Activated CD4-positive, CD25-positive, alpha-beta regulatory T cell treated with anti-CD3 and anti-CD28 coated beads, Interleukin-2, amount 50 U/mL, for 16 hours (primary cell): ENCODE measurements at places on chromosomes 16 and 17.

GRCh38 chr17:64226132-64226531, 36.9 kb downstream of the TEX2 start:
- no peak for DNase-seq

GRCh38 chr16:77219437-77219836, 20.2 kb downstream of the SYCE1L start:
- DNase-seq = no peak

GRCh38 chr16:67720236-67720635, 1.1 kb upstream of the GFOD2 start:
- no peak for DNase-seq

- no peak for DNase-seq
These were observed 57.7 kb downstream of the CDH11 start for GRCh38 chr16:65064131-65064530.

DNA sequence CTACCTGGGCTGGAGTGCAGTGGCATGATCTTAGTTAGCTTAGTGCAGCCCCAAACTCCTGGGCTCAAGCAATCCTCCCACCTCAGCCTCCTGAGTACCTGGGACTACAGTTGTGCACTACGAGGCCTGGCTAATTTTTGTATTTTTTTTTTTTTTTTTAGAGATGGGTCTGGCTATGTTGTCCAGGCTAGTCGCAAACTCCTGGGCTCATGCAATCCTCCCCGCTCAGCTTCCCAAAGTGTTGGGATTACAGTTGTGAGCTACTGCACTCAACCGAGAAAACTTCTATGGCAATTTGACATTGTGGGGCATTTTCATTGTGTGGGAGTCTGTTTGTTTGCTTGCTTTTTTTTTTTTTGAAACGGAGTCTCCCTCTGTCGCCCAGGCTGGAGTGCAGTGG, 30.0 kb downstream of the CRISPLD2 start:
- no peak for DNase-seq

DNA sequence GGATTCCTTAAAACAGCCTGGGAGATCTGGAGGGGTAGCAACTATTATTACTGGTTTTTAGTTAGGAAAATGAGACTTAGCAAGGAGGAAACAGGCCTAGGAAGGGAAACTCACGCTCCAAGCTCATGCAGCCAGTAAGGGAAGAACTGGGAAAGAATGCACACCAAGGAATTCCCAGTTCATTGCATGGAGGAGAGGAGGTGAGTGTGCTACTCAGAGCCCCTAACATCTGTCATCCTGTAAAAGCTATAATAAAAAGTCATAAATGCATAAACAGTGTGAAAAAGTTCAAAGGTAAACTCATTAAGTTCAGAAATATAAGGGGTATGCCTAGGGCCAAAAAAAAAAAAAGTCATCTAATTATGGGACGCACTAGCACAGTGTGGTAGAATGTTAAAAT, 25.9 kb downstream of the TMEM98 start:
- DNase-seq = no peak

- no peak for DNase-seq
These were observed 149.0 kb downstream of the CCDC182 start for GRCh38 chr17:57595947-57596695.

GRCh38 chr17:78383725-78384471, 5.4 kb downstream of the PGS1 start:
- peak; percentile 41 for DNase-seq

GRCh38 chr17:8822401-8823035, 23.4 kb upstream of the MFSD6L start:
- DNase-seq = no peak

GRCh38 chr16:85528528-85529387, 84.4 kb upstream of the GSE1 start:
- no peak for DNase-seq

DNA sequence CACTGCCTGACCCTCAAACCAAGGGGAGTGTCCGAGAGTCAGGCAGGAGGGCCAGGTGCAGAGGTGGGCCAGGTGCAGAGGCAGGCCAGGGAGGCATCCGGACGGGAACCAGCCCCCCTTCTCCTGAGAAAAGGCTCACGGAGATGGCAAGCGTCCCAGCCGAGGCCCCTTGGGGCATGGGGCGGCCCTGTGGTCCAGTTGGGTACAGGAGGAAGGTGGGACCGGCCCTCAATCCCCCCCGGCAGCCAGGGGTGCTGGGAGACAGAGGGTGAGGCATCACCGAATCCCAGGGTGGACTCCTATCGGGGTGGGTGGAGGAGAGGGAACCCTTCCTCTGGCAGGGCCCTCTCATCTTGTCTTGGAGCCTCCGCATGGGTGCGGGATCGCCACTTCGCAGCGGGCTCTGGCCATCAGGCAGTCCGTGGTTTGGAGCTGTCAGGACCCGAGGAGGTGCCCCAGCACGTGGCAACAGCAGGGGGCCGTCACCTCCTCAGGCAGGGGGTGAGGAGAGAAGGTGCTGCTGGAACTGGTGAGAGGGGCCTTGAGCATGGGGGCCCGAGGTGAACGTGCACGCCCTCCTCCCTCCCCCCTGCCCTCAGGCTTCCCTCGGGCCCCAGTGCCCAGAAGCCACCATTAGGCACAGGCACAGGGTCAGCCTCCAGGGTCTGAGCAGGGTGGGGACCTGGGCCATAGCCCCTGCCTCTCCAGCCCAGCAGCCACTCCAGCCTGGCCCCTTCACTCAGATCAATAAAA, 38.7 kb upstream of the SLC38A10 start:
- no peak for DNase-seq

DNA sequence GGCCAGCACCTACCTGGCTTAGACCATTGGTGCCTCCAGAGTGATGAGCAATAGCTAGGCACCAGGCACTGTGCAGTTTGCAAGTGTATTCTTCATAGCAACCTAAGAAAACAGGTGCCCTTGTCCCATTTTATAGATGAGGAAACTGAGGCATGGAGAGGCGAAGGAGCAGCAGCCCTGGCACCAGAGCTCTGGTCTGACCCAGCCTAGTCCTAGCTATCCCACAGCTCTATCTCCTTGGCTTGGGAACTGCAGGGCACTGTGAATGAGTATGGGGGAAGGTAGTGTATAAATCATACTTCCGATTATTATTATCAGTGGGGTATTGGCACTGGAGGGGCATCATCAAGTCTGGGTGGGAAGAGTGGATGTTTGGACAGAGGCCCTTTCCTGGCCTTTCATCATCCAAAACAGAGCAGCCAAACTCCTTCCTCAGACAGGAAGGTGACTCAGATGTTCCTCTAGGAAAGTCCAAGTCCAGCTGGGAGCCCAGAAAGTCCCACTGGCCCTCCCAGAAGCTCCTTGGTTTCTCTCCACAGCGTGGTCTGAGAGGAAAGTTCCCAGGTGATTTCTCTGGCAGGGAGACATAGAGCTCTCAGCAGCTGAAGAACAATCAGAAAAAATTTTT, 32.0 kb upstream of the PLLP start:
- no peak for DNase-seq

DNA sequence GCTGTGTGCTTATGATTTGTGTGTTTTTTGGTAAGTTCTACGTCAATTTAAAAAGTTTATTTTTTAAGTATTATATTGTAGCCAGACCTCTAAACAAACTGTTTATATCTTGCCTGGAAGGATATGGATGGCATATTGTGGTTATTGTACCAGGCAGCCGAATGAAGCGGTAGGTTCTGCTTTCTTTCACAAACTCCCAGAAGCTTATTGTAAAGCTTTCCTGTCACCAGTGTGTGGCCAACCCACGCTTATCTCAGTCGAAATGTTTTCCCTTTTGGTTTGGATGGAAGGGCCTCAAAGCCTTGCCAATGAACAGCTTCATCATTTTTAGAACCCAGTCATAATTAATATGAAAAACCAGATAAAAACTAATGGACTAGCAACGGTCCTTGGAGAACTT, 53.1 kb downstream of the CYB5B start:
- DNase-seq = no peak

DNA sequence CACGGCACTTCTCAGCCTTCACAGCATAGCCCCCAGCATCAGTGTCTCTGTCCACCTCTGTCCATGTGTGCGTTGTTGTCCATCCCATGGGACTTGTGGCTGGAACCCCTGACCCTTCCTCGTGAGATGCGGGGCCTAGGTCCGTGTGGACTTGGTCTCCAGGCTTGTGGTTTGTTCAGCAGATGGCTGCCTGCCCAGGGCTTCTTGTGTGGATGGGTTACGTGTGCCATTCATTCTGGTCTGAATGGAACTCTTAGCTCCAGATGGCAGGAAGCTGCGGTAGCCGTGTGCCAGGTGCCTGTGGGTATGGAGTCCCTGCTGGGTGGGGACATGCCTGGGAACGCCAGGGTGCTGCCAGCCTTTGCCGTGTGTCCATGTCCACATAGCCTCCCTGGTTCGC, 31.7 kb upstream of the NUDT16L1 start:
- DNase-seq = no peak

DNA sequence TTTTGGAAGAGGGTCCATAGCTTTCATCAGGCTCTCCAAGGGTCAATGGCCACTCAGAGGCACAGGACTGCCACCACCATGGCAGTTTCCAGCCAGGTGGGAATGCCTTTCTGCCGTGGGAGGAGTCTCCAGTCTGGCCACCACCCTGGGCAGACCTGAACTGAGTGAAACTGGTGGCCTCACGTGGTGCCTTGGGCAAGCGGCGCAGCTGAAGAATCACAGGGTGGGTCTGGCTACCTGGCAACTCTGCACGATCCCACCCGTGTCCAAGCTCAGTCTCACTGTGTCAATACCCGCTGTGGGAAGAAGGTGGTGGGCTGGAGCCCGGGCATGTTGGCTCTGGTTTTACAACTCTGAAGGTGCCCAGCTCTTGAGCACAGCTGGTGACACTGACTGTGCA, 31.8 kb downstream of the VAC14 start:
- no peak for DNase-seq

DNA sequence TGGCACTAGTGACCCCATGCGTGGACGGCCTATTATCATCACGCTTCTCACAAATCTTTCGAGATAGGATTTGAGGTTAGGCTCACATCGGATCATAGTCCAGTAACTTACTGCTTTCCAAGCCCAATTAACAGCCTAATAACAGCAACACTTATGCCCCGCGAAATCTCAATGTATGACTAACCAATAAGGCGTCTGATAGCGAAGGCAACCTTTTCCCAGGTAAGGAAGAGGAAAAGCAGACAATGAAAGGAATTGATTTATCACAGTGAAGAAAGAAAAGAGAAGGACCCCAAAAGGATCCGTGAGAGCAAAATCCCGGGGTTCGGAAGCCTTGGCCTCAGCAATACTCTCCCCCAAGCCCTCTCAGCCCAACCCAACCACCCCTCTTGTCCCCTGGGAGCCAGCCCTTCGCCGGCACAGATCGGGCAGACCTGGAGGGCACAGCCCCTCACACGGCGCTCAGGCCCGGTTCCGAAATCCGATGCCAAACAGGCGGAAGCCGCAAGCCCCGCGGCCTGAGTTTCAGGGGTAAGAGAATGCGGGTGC, 534 bp downstream of the GPATCH8 start:
- DNase-seq = peak; percentile 3

GRCh38 chr16:17101646-17102045, 369.1 kb downstream of the XYLT1 start:
- no peak for DNase-seq

DNA sequence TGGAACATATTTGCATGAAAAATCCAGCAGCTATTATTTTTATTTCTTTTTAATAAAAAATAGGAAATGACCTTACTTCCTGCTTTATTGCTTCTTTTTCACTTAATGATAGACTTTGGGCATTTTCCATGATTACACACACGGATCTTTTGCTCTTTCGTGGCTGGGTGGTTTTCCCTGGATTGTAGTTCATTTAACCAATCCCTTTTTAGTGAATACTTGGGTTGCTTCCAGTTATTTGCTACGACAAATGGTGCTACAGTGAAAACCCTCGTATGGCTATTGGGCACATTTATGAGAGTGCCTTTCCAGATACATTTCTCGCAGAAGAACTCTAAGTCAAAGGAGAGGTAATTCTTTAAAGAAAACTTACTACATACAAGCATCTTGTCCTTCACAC, 38.6 kb downstream of the FOXL1 start:
- DNase-seq = no peak

GRCh38 chr17:49978501-49978900, 9.5 kb downstream of the DLX4 start:
- DNase-seq = no peak

DNA sequence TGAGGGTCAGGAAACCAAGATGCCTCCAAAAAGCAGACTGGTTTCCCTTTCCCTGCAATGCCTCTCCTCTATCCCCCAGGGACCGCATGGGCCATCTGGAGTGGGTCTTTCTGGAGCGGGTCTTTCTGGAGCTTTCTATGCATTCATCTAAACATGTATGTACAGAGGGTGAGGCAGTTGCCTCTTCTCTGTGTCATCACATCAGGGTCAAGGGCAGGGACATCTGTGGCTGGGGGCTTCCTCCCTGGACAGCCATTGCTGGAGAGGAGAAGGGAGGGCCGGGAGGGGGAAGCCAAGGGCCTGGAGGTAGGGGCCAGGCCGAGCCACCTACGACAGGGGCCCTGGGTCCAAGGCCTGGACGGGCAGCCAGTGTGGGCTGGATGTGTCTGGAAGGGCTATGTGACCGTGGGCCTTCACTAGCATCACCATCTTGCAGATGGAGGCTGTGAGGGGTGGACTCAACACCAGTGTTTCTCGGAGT, 840 bp downstream of the ADCY7 start:
- no peak for DNase-seq

DNA sequence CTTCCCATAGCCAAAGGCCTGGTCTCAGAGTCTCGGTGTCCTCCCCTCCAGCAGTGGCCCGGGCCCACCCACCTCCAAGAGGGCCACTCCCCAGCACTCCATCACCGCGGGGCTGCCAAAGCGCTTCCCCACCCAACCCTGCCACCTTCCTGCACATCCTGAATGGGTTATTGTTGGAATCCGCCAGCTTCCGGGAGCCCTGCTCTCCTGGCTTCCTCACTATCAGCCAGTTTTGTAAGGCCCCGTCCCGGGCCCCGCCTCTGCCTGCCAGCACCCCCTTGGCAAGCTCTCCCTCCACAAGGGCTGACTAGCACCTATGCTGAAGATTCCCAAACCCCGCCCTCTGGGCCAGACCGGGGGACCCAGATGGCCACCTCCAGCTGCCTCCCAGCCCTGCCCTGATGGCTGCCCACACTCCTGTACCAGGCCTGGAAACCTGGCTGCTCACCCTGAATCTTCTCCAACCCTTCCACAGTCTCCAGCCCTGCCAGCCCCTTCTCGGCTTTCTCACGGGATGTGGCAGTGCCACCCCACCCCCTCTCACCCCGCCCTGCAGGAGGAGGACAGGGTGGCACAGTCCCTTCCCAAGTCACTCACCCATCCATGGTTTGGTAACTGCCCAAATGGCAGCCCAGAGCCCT, 14.4 kb downstream of the MYBBP1A start:
- no peak for DNase-seq

GRCh38 chr17:38914741-38915638, 10.4 kb upstream of the LASP1NB start:
- DNase-seq = no peak

DNA sequence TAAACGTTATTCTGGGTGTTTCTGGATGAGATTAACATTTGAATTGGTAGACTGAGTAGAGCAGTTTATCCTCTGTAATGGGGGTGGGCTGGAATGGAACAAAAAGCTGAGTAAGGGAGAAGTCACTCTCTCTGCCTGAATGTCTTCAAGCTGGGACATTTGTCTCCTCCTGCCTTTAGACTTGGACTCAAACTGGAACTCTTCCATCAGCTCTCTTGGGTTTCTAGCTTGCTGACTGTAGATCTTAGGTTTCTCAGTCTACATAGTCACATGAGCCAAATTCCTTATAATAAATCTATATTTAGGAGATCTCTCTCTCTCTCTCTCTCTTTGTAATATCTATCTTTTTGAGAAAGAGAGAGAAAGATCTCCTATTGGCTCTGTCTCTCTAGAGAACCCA, 553.3 kb upstream of the CDH11 start:
- no peak for DNase-seq
